ENCODE measurements at places on chromosomes 12 and 14.

DNA sequence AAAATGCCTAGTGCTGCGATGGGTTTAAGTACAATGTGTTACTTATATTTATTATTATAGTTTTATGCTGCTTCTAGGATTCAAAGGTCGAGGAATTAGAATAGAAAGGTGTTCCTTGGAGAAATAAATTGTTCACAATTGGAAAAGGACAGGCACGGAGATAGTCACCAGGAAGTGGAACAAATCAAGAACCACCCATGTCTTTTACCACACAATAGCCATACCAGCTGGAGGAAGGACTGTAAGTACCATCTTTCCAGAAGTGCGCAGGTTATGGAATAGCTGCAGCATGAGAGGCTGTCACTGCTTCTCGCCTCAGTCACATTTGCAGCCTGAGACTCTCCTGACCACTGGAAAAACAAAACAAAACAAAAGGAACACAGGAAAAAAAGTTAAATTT is 40.5 kb upstream of the MANSC4 start:
- DNase-seq, result no peak

- DNase-seq, result peak; percentile 32
Measured at GRCh38 chr14:57831981-57832380, 33.9 kb downstream of the SLC35F4 start.

GRCh38 chr12:45518291-45519235 is 210.9 kb upstream of the ARID2 start:
- no peak for DNase-seq

- DNase-seq, result no peak
Measured at GRCh38 chr12:53538209-53538689, 31.0 kb upstream of the NPFF start.

- DNase-seq, result no peak
Measured at GRCh38 chr14:20418501-20418909, 5.2 kb upstream of the TEP1 start.

DNA sequence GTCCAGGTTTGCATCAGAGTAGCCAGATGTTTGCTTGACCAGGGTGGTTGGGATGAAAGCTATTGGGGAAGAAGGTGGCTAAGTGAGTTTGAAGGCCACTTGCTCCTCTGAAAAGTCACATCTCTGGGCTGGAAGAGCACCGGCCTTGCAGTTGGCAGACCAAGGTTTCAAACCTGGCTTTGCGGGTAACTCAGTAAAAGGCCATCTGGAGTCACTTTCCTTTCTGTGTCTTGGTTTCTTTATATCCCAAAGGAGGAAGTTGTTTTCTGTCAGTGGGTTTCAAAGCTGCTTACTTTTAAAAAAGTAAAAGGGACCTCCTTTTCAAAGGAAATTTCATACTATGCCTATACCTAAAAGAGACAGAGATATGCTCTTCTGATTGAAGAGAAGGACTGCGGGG is 26.2 kb upstream of the CMA1 start:
- DNase-seq, result no peak

DNA sequence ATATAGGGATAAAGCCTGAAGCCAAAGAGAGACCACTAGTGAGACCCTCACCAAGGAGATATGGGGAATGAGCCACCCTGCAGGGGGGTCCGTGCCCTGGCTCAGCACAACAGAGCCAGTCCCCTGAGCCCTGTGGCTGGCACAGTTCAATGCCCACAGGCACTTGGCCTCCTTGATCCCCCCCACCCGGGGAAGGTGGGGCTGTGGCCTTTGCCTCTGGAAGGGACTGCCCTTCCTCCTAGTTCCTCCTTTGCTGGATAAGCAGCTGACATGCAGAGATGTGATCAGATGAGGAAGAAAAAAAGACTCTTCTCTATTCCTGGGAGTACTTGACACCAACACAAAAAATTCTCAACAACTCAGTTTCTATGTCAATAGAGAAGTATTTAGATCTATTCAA is 19.9 kb downstream of the TTC7B start:
- no peak for DNase-seq

- no peak for DNase-seq
Measured at GRCh38 chr12:57943438-57944080, 2.2 kb downstream of the ATP23 start.

- DNase-seq, result no peak
Measured at GRCh38 chr14:54782751-54783659, 119.6 kb downstream of the GCH1 start.

DNA sequence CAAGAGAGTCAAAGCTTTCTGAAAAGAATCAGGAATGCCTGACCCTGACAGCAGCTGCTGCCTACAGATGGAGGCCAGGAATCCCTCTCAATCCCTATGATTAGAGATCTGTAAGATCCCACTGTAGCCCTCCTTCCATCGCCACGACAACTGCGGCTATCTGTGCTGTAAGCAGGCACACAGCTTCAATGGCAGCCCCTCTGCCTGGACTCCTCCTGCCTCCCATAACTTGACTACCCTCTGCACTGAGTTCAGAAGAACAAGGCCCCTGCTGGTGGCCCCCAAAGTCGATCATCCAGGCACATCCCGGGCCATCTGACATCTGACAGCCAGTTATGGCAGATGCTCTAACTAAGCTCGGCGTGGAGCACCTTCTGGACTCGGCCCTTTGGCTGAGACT is 2.9 kb downstream of the CLMN start:
- no peak for DNase-seq

DNA sequence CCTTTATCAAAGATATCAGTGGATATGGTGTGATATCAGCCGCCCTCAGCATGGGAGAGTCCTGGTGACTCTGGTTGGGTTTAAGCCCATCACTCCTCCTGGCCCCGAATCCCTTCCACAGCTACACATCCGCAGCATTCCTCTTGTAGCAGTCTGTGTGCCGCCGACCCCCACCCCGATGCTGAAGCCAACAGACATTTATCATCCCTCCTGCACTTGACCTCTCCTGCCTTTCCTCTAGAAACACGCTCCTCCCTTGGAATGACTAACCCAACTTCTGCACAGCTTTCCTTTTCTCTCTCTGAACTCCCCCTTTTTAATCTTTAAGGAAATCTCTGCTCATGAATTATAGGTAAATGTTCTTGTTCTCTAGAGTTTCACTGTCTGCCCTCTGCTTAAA is 250.9 kb upstream of the FOXN3 start:
- DNase-seq, result no peak

DNA sequence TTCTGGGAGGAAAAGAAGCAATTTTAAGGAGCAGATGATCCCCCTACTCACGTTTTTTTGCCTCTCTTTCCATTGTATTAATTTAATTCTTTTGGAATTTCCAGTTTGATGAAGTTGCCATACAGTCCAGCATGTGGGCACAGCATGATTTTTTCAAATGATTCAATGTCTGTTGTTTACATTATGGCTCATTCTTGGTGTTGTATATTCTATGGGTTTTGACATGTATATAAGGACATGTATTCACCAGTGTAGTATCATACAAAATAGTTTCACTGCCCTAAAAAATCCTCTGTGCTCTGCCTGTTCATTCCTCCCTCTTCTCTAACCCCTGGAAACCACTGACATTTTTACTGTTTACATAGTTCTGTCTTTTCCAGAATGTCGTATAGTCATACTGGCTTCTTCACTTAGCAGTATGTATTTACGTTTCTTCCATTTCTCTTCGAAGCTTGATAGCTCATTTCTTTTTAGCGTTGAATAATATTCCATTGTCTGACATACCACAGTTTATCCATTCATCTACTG is 13.3 kb upstream of the KLHDC2 start:
- DNase-seq, result no peak

GRCh38 chr12:13079440-13079906 is 24.0 kb downstream of the GSG1 start:
- no peak for DNase-seq

- DNase-seq, result peak; percentile 61
Measured at GRCh38 chr12:24363177-24363754, 413.8 kb upstream of the SOX5 start.

GRCh38 chr14:85234156-85235025 is 295.6 kb upstream of the FLRT2 start:
- no peak for DNase-seq

GRCh38 chr12:130043685-130044406 is 118.4 kb upstream of the FZD10 start:
- no peak for DNase-seq

GRCh38 chr14:73746520-73747378 is 32.6 kb upstream of the PNMA1 start:
- DNase-seq, result no peak

DNA sequence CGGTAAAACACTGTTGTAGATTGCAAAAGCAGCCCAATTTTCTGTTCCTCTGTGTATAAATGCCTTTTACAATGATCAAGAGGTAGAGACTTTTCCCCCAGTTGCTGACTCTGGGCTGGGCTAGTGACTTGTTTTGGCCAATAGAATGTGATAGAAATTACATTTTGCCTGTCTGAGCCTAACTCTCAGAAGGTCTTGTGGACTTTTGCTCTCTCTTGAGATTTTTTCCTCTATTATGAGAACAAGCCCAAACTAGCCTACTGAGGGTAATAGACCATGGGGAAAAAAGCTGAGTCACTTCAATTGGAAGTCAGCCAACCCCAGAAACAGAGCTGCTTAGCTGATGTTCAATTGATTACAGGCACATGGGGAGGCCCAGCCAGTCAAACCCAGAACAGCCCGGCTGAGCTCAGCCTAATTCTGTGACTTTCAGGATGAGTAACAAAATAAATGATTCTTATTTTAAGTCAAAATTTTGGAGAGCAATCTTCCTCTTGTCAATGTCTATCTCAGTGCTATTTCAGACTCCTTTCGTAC is 61.4 kb downstream of the MYF5 start:
- peak; percentile 43 for DNase-seq

DNA sequence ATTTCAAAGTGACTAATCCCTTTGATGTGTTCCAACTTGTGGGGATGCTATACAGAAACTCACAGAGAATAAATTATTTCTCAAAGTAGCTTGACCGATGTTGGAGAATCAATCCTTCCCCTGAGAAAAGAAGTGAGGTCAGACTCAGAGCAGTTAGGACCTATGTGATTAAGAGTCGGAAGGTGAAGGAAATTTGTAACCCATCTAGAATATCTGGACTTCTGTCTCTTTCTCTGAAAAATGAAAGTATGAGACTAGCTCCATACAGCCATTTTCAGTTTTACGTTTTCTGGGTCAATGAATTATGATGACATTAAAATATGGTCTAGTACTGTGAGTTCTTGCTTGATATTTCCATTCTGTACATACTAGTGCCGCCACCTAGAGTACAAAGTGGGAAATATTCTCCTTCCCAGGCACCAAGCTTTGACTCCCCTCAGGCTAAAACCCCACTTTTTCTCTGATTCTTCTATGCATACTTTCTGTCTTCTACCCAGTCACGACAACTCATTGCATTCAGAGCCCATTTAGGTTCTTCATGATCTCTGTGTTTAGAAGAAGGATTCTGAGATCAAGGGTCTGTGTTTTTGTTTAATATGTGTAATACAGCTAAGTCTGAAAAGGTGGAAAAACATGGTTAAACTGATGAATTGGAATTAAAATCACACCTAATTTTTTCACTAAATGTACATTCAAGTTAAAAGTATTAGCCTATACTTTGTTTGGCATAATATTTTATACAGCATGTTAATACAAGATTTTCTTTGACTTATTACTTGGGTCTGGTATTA is 6.9 kb upstream of the NTS start:
- DNase-seq, result peak; percentile 45

DNA sequence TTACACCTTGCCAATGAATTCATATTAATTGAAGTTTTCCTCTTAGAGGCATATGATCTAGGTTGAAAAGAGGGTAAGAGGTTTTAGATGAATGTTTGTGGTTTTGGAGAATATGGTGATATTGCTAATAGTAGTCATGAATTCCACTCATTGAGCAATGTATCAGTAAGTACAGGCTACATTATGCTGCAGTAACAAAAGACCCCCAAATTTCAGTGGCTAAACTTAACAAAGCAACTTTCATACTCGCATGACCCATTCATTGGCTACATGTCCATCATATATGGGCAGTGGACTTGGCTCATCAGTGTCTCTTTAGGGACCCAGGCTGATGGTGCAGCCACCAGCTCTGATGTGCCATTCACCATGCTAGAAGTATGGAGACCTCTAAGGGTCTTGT is 196.6 kb upstream of the MYL2 start:
- DNase-seq, result no peak

GRCh38 chr12:115697340-115697739 is 580.2 kb downstream of the MED13L start:
- no peak for DNase-seq

- peak; percentile 59 for DNase-seq
Measured at GRCh38 chr14:22466491-22466890, 122.5 kb downstream of the DAD1 start.

GRCh38 chr12:103336940-103337339 is 158.8 kb downstream of the C12orf42 start:
- no peak for DNase-seq

- DNase-seq, result no peak
Measured at GRCh38 chr12:109777544-109777943, 55.7 kb downstream of the TRPV4 start.

DNA sequence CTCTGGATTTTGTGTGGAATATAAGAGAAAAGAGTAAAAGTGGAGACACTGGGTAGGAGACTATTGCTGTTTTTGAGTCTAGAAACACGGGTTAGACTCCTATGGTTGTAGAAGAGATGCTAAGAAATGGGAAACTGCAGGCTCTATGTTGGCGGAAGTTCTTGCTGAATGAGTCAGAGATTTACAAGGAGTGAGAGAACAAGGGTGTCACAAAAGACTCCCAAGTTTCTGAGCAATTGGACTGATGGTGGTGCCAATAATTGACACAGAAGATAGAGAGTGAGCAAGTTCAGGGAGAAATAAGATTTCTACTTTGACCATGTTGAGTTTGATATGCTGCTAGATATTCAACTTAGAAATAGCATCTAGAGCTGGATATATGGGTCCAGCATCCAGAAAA is 2.6 kb upstream of the PRKD1 start:
- DNase-seq, result no peak

DNA sequence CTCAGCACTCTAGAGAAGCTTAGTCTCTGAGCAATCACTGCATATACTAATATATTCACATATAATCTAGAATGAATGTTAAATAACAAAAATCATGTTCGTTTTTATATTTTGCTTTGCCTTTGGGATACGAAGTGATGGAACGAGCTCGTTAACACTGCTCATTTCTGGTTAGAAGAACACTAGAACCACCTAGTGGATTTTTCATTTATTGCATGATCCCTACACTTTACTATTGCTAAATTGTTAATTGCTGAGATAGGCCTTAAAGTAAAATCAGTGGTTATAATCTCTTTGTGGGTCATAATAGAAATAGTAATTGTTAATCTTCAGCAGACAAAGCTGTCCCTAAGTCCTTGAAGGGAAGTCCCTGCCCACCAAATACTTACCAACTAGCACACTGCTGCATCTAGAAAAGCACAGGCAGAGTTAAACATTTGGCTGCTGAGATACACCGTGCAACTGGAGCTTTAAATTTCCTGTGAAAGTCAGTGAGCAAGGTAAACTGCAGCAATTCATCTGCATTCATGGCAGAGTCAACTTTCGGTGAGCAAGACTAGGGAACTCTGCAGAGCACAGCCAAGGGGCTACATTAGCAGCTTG is 353.7 kb downstream of the APAF1 start:
- peak; percentile 87 for DNase-seq

- no peak for DNase-seq
Measured at GRCh38 chr14:64394423-64394822, 6.3 kb downstream of the MTHFD1 start.

GRCh38 chr12:89864411-89864810 is 155.8 kb upstream of the ATP2B1 start:
- no peak for DNase-seq
